ENCODE measurements at places on chromosomes 16 and 17.

- no peak for DNase-seq
Observed at GRCh38 chr17:81073967-81074839, 39.3 kb downstream of the BAIAP2 start.

GRCh38 chr17:66468241-66469087, 166.1 kb downstream of the PRKCA start:
- no peak for DNase-seq

GRCh38 chr17:9414471-9414870, 161.1 kb downstream of the STX8 start:
- no peak for DNase-seq

DNA sequence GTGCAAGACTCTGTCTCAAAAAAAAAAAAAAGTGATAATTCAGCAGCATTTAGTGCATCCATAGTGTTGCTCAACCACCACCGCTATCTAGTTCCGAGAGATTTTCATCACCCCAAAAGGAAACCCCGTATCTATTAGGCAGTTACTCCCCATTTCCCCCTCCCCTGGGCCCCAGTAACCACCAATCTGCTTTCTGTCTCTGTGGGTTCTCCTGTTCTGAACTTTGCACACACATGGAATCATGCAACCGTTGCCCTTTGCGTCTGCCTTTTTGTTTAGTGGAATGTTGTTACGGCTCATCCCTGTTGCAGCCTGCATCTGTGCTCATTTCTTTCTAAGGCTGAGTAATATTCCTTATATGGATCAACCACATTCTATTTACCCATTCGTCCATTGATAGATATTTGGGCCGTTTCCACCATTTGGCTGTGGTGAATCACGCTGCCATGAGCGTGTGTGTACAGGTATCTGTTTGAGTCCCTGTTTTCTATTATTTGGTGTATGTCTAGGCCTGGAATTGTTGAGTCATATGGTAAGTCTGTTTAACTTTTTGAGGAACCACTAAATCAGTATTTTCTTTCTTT, 8.7 kb upstream of the SYNGR2 start:
- DNase-seq: no peak
